ENCODE measurements at places on chromosomes 12 and 14. TPM values are rescaled to one million over a fixed set of nuclear protein-coding genes. Genes with fewer than 3 reads are reported as not detected.
A peak's percentile ranks its signal among the peaks of the same experiment; 100 is the strongest.

Gene SOAT2
- total RNA-seq: not detected

Gene LYZ
- total RNA-seq: not detected

Gene COPS7A
- total RNA-seq: 55.5 TPM

Gene AKAP3
- 0.54 TPM for total RNA-seq

Gene RERG
- 16.5 TPM for total RNA-seq

DNA sequence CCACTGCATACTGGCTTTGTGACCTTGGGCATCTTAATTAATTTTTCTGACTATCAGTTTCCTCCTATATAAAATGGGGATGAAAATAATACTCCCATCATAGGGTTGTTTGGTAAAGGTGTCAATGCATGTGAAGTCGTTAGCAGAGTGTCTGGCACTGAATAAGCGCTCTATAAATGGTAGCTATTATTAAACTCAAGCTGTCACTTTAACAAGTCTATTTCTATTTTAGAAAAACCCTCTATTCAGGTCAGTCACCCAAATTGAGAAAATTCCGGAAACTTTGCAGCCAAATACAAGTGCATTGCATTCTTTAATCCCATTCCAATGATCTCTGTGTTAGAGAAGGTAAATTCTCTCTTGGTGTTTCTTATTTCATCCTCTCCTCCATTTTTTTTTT lies 363.1 kb downstream of the SYT1 start:
- DNase-seq: no peak

DNA sequence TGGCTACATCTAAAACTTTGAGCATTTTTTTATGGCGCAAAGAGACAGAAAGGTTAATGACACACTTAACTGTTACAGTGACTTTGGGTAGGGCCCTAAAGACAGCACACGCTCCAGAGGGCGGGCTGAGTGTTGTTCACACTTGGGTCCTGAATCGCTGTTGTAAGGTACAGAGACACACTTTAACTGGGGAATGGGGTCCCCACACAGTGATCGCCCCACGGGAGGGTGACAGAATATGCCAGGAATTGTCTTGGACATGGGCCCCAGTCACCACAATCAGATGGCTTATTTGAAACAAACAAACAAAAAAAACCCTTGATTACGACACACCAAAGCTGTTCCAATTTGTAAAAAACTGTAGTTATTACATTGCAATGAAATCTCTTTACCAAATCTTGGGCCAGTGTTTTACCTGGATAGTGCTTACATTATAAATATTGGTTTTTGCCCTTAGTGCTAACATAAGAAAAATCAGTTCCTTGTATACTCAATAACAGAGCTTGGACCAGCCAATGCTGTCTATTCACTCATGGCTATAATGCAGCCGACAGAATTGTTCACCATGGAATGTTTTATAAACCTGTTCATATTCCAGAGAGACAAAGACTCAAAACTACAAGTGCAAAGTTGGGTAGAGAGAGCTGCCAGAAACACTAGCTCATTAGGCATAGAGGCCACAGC lies 28.3 kb downstream of the KCTD10 start:
- no peak for DNase-seq

- DNase-seq: no peak
Measured at GRCh38 chr14:32217301-32217700, 14.2 kb upstream of the RNU6-8 start.

GRCh38 chr12:5123921-5124320 lies 80.2 kb downstream of the KCNA5 start:
- no peak for DNase-seq

DNA sequence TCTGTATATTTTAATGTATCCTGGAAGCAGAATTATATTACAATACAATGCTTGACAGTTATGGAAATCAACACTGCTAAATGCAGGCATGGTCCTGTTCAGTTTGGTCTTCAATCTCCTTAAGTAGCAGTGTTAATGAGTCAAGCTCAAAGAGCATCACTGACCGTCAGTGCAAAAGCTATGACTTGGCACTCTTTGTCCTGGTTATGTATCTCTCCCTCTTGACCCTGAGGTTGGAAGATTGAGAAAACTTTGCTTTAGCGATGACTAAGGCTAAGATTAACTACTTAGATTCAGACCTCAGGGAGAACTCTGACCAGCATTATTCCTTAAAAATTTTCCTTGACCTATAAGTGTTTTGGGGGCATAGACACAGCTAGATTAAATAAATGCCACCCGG lies 10.9 kb downstream of the CLEC7A start:
- peak; percentile 22 for DNase-seq

GRCh38 chr14:56633544-56633943 lies 53.9 kb downstream of the TMEM260 start:
- no peak for DNase-seq

DNA sequence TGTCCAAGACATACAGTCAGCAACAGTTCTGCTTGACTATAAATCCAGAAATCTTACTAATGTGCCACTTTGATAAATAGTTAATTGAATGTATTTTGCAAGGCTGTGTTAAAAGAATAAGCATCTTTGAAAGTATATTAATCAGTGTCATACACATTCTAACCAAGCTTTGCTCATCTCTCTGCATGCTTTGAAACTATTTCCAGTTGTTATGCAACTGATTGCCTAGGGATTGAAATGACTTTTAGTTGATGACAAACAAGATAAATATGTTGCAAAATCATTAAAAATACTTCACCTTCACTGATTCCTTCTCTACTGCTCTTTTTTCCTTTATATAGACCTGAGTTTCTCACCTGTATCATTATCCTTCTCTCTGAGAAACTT lies 91.3 kb downstream of the AEBP2 start:
- DNase-seq: peak; percentile 40

DNA sequence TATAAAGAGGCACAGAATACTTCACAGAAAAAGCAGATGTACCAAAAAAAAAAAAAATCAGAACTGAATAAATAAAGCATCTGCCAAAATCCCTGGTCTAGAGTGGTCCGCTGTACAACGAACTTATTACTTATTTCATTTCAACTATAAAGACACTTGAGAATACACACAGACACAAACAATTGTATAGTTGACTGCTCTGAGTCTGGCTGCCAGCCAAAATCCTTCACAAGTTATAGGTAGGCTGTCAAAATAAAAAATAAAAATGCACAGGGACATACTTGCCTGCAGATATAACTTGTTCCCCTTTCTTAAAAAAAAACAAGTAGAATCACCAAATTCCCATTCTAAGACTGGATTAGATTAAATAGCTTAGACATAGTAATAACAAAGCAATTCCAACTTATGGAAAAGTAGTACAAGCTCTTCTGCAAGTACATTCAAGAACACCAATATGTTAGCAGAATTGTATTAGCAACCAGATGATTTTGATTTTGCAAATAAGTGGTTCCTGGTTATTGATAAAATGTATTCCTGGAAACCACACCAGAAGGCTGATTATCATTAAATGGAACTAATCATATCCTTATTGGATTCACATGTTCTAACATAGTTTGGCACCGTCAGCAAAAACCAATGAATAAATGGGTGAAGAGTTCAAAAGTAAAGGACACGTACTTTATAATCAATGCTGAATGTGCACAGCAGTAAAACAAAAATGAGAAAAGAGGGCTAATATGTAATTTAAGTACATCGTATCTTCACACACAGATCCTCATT lies 248.5 kb downstream of the NELL2 start:
- DNase-seq: no peak

DNA sequence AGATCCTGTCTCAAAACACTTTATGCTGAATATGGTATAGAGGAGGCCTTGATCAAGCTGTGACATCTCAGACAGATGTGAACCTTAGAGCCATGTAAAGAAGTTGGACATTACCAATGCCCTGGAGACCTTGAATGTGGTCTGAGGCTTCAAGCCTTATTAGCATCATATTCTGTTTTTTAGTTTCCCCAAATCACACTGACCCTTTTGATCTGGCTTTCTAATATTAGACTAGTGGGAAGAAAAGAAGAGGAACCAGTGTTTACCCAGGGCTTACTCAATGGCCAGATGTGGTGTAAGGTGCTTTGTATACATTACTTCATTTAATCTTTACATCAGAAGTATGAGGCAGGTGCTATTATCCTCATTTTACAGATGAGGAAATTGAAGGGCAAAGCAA lies 10.6 kb upstream of the TBPL2 start:
- no peak for DNase-seq

GRCh38 chr12:124308741-124309140 lies 13.8 kb downstream of the RFLNA start:
- DNase-seq: no peak

- peak; percentile 80 for DNase-seq
Measured at GRCh38 chr12:42426746-42427145, 100.8 kb downstream of the PPHLN1 start.

GRCh38 chr14:23564876-23565275 lies 2.7 kb downstream of the AP1G2 start:
- no peak for DNase-seq
